ENCODE measurements at places on chromosomes 6 and 20.

- DNase-seq = no peak
Observed at GRCh38 chr6:169231790-169232506, 21.7 kb downstream of the THBS2 start.

DNA sequence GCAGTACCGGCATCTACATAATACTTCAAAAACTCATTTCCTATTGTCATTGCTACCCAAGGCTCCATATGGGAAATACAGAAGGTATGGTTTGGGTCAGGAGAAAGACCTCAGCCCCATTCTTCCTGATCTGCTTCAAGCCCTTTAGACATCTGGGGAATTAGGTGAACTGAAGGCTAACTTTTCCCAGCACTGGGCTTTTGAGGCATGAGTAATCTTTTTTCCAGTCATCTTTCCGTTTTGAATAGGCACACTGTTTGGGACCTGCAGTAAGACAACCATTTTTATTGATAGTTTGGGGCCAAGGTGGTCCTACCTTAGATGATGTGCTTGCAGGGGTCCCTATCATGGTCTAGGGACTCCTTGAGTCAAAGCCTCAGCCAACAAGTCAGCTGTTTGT, 198.4 kb downstream of the HAO1 start:
- no peak for DNase-seq

DNA sequence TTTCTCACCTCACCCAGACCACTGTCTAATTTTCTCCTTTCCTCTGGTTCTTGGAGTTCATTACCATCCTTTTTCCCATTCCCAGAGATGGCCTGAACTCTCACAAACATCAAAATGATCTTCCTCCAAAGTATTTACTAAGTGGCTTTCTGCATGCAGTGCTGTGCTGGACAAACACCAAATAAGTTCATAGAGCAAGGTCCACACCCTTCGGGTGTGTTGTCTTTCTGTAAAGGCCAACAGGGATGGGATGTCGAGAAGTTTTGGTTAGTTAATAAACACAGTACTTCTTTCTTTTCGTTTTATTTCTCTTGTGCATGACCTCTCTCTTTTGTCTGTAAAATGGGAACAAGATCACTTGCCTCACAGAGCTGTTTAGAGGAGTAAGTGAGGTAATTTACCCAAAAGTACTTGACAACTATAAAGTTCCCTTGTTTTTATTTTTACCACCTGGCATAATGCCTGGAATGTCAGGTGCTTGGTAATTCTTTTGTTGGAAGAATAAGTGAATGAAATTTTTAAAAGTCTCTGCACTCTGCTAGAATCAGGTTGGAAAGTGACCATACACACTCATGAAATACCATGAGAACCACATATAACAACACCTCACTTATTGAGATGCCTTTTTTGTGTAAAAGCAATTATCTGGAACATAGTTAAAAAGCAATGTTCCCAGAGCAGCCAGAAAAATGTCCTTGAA, 22.8 kb upstream of the CCN6 start:
- DNase-seq = no peak

DNA sequence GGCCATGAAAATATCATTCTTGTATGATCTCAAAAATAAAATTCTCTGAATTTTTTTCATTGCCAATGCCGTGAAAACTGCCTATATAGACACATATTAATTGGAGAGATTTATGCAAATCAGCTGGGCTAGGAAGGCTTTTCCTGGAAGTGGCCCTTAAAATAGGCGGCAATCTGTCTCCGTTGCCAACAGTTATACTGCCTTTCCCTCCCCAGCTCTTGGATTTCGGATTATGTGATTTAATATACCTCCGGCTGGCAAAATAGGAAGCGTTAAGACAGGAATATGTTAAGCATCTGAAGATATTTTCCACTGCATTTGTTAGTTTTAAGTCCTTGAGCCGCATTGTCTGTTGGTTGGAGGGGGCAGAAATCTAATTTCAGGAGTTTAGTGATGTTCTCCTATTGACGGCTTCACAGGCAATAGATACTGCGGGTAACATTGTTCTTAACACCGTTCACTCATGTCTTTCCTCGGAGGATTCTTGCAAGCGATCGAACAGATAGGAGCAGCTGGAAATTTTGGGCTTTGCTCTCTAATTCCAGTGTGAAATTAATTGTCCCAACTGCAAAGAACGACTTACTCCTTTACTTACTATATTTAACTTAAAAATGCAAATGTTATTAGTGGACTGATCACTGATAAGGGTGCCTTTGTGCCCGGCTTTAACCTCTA, 113.3 kb downstream of the LINC00237 start:
- no peak for DNase-seq

DNA sequence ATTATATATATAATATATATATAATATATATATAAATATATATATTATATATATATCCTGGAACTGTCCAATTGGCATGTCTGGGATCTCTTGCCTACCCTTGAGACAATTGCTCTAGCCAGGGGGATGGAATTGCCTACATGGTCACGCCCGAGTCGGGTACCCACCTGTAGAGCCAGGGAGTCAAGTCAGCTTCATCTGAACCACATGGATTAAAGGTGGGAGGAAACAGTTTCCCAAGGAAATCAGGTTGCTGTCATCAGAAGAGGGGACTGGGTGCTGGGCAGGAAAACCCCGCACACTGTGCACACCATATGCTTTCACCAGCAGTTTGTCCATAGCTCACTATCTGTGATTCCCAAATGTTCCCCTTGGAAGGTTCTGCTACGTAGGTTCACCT, 252.5 kb upstream of the NOX3 start:
- DNase-seq = no peak

DNA sequence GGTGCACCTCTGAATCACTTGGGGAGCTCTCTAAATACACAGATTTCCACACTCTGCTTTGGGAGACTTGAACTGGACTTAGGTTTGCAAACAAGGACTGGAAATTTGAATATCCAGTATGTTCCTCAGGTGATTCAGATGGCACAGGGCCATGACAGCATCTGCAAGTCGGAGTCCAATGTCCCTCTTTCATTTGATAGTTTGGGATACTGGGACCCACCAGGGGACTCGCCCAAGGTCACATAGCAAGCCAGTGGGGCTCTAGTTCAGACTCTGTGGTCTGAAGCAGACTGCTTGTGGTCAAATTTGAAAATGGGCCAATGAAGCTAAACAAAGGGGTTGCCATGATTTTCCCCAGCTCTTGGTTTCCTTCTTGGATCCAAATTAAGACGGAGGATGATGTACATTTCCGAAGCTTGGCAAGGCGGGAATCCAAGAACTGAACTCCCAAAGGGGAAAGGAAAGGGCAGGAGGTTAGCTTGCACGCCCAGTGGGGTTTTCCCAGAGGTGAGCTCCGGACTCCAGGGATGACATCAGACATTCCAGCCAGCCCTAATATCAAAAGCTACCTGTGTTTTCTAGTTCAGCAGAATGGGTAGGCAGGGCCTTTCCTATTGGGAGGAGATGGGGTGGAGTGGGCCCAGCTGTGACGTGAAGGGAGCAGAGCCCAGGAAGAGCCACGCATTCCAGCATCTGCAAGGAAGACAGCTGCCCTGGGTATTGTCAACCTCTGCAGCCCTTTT, 3.4 kb upstream of the SYS1 start:
- DNase-seq = no peak

DNA sequence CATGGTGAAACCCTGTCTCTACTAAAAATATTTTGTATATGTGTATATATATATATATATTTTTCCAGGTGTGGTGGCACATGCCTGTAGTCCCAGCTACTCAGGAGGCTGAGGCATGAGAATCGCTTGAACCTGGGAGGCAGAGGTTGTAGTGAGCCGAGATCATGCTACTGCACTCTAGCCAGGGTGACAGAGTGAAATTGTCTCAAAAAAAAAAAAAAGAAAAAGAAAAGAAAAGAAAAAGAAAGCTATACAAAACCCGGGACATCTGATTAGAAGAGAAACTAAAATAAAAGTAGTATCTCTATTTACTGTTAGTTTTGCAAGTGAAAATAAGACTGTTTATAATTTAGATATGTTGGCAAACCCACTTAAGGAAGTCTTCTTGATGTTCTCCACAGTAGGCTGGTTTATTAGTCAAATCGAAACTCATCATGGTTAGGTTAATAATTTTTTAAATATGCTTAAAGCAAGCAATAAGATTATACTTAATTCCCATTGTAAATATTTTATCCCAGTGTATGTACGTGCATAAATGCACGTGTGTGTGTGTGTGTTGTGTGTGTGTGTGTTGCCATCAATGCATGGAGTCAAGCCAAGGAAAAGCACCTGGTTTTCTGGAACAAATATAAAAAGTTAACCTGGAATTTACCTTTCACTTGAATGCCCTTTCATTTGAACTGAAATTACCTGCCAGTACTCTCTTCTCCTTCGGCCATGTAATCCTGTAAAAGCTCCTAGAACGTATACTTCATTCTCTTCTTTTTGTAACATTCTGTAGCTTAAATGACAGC, 7.1 kb downstream of the VNN2 start:
- DNase-seq = no peak

DNA sequence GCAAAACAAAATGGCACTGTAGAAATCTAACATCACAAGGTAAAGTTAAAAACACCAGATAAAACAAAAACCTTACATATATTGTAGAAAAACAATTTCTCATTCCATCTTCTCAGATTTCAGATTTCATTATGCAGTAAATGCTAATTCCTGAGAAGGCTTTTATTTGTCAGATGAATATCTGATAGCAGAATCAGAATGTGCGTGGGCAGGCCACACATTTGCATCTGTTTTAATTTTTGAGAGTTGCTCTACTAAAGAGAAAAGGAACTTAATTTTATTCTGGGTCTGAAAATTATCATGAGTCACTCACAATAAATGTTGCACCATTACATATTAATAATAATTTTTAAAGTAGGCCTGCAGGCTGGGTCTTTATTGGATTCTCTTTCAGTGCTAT, 329.3 kb upstream of the SPTLC3 start:
- no peak for DNase-seq

All from GOT3 (cell line).